ENCODE measurements at places on chromosomes 16 and 17. TPM values are rescaled to one million over a fixed set of nuclear protein-coding genes. Genes with fewer than 3 reads are reported as not detected.

The COG7 gene
- 25.3 TPM for total RNA-seq

- DNase-seq = no peak
Measured at GRCh38 chr17:35132099-35132498, 10.0 kb downstream of the NLE1 start.

DNA sequence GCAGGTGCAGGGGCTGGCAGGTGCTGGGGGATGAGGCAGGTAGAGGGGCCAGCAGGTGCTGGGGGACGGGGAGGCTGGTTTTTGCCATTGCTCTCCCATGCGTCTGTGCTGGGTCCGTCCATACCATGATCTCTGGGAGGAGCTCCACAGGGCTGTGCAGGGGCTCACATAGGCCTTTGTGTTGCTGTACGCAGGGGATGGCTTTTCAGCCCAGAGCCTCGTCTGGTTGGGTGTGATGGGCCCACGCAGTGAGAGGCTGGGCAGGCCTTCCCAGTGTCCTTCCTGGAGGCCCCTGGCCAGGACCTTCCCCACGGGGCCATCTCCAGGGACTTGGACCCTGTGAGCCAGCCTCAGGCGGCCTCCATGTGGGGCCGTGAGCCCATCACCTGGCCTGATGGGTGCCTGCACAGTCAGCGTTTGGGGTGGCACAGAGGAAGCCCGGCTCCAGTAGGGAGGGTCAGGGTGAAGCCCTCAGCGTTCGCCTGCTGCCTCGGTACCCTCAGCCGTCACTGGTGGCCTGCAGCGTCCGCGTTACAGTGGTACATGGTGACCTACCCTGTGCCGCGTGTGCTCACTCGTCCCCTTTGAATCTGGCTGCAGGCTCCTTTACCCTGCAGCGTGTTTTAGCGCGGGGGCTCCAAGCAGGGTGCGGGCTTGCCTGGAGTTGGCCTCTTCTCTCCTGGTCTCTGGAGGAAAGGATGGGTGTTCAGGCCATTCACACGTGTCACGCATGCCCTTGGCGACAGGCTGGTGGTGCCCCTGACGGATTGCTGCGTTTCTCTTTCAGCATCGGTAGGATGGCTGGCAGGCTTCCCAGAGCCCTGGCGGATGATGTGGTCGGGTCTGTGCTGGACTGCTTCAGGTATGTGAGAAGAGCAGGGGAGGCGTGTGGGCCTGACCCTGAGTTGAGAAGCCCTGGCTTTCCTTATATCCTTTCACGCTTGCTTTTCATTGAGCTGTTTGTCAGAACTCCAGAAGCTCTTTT lies 30.6 kb downstream of the ZNF750 start:
- DNase-seq = no peak

DNA sequence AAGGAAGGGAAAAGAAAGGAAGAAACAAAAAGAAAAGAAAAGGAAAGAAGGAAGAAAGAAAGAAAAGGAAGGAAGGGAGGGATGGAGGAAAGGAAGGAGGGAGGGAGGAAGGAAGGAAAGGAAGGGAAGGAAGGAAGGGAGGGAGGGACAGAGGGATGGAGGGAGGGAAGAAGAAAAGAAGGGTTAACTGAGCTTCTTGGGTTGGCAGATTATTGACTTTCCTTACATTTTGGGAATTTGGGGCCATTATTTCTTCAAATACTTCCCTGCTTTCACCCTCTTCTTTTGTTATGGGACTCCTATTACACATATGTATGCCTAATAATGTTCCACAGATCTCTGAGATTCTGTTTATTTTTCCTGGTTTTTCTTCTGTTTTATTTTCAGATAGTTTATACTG lies 285.6 kb downstream of the KCNJ2 start:
- no peak for DNase-seq

GRCh38 chr17:36910513-36910912 lies 26.8 kb upstream of the LHX1 start:
- DNase-seq = no peak

DNA sequence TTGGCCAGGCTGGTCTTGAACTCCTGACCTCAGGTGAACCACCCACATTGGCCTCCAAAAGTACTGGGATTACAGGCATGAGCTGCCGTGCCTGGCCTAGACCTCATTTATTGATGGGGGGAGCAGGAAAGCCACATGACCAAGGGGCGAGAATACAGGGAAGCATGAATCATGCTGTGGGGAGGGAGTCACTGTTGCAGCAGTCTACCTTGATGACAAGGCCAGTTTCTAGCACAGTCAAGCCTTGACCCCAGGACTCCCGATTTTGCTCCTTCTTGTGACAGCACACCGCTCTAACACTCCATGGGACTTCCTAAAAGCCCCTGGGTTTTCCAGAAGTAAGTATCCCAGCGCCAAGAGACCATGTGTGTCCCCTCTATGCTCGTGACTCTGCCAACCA lies 42.9 kb upstream of the IRF8 start:
- no peak for DNase-seq

- no peak for DNase-seq
Measured at GRCh38 chr16:85600530-85601271, 12.4 kb upstream of the GSE1 start.

The TNK1 gene
- total RNA-seq = 6.2 TPM

DNA sequence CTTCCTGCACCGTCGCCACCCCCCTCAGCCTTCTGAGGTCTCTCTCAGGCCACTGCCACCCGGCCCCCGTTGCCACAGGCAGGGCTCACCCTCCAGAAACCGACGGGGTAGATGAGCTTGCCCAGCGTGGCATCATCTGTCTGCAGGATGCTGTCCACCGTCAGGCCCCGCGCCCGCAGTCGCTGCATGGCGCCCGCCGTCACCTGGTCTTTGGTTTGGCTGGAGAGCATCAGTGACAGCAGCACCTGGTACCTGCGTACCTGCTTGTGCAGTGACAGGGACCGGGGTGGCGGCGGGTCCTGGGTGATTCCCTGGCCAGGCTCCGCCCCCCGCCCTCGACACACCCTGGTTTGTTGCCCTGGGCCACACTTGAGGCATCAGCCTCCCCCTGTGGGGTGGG lies 3.1 kb downstream of the NTHL1 start:
- no peak for DNase-seq

The WNK4 gene
- 3.5 TPM for total RNA-seq

- no peak for DNase-seq
Measured at GRCh38 chr17:68507576-68507975, 4.7 kb upstream of the PRKAR1A start.

The GP1BA gene
- 0.15 TPM for total RNA-seq

- DNase-seq = no peak
Measured at GRCh38 chr17:19945009-19945626, 32.5 kb downstream of the AKAP10 start.
